ENCODE measurements at places on chromosomes 11 and 22.

- no peak for DNase-seq
Observed at GRCh38 chr11:117395476-117395875, 67.8 kb downstream of the CEP164 start.

GRCh38 chr22:37750596-37751162, 53.8 kb downstream of the TRIOBP start:
- no peak for DNase-seq

DNA sequence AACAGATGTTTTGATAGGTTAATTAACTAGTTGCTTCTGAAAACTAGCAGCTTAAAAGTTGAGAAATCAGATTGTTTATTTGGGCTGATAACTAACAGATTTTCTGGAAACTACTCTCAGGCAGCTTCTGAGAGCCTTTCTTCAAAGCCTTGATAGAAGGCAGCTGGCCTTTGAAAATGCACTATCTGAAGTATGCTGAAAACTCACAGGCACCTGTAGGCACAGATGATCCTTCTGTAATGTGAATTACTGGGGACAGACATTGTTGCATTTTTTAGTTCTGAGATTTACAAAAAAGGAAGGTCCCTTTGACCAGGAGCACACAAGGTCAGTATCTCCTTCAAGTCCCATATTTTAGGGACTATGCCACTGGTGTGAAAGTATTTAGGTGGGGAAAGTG, 460.8 kb upstream of the CNTN5 start:
- no peak for DNase-seq

GRCh38 chr11:74204701-74205100, 33.6 kb downstream of the PPME1 start:
- no peak for DNase-seq

DNA sequence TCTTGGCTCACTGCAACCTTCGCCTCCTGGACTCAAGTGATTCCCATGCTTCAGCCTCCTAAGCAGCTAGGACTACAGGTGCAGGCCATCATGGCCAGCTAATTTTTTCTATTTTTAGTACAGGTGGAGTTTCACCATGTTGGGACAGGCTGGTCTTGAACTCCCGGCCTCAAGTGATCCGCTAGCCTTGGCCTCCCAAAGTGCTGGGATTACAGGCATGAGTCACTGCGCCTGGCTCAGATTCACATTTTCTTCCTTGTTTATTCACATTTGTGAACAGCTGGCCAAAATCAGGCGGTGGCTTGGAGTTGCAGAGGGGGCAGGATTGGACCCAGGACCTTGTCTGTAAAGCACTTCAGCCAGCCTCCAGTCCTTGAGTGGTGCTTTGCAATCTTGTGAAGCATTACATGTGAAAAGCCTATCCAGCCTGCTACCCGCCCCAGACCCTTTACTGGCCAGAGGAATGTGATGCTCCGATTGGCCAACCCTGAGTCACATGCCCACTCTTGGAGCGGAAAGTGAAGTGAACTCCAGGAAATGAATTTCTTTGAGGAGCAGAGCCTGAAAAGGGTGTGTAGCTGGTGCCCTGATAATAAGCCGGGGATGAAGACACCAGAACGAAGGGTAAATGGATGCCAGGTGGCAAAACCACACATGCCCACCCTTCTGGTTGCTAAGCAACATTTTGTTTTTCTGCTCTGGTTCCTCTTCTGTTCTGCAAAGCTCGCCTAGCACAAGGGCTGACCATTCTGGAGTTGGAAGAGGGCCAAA, 62.6 kb upstream of the PTPRJ start:
- DNase-seq, result no peak

DNA sequence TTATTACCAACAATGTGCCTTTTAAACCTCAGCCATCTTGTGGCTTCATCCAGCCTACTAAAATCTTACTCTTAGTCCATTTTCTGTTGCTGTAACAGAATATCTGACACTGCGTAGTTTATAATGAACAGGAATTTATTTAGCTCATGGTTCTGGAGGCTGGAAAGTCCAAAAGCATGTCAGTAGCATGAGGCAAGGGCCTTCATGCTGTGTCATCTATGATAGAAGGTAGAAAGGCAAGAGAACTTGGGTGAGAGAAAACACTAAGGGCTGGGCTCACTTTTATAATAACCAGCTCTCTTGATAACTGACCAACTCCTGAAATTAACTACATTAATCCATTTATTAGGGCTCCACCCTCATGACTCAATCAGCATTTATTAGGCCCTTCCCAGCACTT, 13.5 kb downstream of the BTBD10 start:
- no peak for DNase-seq

- no peak for DNase-seq
Observed at GRCh38 chr11:43738600-43739409, 58.3 kb downstream of the HSD17B12 start.
